ENCODE measurements at places on chromosomes 6 and 20. TPM values are rescaled to one million over a fixed set of nuclear protein-coding genes. Genes with fewer than 3 reads are reported as not detected.

The THBD gene
- total RNA-seq = 23.9 TPM

The EYS gene
- not detected for total RNA-seq

GRCh38 chr6:105209950-105210706, 30.3 kb upstream of the POPDC3 start:
- DNase-seq = no peak

DNA sequence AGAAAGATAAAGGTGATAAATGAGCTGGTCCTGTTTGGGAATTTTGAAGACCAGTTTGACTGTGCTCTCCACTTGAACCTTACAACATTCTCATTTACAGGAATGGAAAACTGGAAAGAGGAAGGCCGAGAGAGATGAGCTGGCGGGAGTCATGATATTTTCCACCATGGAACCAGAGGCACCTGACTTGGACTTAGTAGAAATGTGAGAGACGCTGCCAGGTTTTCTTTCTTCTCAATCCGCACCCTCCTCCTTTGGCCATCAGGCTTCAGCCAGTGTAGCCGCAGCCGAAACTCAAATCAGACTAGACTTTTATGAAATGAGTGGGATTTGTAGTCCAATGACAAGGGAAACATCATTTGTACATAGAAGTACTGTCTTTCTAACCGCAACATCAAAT, 54.7 kb upstream of the SYNJ2 start:
- DNase-seq = no peak

DNA sequence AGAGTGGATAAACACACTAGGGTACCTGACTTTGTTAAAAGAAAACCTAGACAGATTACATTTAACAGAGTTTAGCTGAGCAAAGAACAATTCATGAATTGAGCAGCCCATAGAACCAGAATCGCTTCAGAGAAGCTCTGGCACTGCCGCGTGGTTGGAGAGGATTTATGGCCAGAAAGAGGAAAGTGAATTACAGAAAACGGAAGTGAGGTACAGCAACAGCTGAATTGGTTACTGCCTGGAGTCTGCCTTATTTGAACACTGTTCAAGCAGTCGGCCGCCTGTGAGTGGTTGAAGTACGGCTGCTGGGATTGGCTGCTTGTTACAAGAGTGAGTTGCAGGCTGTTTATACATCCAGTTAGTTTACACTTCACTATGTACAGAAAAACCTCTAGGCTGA, 253.8 kb upstream of the CDYL start:
- no peak for DNase-seq

DNA sequence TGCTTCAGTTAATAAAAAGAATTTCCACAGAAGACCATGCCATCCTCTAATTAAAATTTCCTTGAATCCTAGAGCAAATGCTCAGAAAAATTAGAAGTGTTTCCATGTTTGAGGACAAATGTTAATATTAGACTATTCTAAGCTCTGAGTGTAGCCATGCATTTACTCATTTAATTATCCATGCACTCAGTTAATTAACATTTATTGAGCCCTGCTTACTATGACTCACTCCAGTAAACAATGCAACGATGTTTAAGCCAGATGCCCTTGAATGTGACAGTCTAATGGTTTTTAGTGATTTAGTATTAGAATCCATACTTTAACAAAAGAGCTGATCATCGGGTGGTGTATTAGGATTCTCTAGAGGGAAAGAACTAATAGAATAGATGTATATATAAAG, 37.3 kb upstream of the GJA1 start:
- no peak for DNase-seq

- DNase-seq = no peak
These were observed 69.9 kb downstream of the OLIG3 start for GRCh38 chr6:137424251-137424650.

DNA sequence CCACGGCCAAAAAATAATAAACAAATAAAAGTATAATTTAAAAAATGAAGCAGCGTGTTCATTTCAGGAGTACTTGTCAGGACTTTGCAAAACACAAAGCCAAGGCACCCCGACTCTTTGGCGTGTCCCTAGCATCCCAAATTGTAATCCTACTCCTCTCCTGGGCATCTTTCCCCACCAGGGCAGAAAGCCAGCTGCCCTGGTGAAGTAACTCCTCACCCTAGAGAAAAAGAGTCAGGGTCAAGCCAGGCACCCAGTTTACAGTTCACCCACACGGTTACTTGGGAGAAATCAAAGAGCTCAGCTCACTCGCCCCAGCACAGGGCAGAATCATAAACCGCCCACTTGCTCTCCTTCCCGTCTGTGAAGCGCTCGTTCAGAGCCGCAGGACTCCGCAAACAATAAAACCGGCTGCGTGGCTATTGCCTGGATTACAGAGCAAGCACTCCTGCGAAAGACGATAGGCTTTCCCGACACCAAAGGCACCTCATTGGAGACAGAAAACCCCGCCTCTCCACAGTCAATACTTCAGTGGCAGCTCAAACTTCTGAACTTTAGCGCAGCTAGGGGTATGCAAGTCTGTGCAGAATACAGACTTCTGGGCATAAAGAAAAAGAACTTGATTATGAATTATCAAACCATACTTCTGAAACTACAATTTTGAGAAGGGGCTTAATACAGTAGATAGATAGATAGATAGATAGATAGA, 73.0 kb upstream of the NHSL1 start:
- peak; percentile 89 for DNase-seq

DNA sequence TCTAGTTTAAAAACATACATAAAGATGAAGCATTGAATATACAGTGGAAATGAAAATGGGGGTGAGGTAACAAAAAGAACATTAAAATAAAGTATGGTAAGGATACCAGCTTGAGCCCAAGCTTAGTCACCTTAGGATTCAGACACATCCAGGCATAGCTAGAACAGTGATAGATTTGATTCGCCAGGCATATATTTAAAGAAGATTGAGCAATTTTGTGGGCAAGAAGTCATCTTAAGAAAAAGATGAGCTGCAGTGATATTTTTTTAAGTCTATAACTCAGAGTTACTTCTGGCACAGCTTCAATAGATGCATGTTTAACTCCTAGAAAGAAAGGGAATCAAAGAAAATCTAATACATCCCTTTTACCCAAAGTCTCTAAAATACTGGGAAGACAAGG, 97.9 kb downstream of the BMP5 start:
- DNase-seq = no peak
